GM18507 (cell line): ENCODE measurements at places on chromosomes 7 and 10.
A peak's percentile ranks its signal among the peaks of the same experiment; 100 is the strongest.

- DNase-seq: no peak
These were observed 6.3 kb downstream of the CXCL12 start for GRCh38 chr10:44378626-44379025.

- DNase-seq: peak; percentile 38
These were observed 30.4 kb upstream of the PPIF start for GRCh38 chr10:79316671-79317431.

DNA sequence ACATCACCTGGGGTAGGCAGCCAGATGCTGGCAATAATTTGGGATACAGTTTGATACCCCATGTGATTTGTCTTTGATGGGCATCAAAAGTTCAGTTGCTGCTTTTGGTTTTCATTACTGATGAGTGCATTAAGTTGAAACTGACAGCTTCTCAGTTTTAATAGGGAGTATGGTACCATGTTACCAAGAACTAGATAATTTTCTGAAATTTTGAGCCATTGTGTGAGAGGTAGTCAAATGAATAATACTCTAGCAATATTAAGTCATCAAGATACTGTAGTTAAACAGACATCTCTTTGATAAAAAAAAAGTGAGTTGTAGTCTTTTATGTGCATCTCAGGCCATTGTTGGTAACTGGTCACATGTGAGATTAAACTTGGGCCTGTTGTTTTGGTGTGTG lies 71.5 kb downstream of the ST7 start:
- DNase-seq: no peak

DNA sequence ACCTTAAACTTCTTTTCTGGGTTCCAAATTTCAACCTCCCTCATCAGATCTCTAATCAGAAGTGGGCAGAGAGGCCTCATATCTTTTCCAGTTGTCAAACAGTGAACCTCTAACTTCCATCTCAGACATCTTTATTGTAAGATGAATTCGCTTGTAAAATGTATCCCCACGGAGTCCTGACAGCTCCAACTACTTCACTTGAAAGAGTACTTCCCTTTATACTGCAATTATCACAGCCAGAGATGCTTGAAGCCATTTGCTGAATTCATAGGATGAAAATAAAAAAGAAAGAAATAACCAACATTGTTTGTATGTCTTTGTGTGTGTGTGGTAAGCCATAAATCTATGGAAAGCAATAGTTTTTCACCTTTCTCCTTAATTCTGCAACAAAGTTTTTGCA lies 175.2 kb downstream of the GRM3 start:
- no peak for DNase-seq

DNA sequence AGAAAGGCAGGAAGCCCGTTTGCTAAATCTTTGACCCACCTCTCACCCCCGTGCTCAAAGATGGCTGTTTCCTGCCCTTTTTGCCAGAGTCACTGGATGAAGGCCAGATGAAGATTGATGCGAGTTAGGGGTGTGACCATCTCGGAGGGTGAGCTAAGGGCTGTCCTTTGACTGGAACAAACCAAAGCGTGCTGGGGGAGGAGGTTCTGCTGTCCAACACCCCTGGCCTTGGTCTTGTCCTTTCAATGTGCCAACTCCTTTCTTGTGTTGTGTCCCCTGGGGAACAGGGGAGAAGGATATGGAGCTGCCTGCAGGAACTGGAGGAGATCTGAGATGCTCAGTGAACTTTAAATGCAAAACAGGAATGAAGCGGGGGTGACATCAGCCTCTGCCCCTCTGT lies 90.3 kb upstream of the ADAM12 start:
- no peak for DNase-seq

DNA sequence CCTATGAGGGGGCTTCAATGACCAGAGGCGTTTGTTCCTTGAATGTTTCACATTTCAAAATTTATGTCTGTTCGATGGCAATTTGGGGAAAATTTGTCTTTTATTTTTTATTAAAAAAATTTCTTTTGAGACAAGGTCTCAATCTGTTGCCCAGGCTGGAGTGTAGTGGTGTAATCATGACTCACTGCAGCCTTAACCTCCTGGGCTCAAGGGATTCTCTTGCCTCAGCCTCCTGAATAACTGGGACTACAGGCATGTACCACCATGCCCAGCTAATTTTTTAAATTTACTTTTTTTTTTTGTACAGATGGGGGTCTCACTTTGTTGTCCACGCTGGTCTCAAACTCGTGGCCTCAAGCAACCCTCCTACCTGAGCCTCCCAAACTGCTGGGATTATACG lies 39.7 kb downstream of the OTUD1 start:
- no peak for DNase-seq

DNA sequence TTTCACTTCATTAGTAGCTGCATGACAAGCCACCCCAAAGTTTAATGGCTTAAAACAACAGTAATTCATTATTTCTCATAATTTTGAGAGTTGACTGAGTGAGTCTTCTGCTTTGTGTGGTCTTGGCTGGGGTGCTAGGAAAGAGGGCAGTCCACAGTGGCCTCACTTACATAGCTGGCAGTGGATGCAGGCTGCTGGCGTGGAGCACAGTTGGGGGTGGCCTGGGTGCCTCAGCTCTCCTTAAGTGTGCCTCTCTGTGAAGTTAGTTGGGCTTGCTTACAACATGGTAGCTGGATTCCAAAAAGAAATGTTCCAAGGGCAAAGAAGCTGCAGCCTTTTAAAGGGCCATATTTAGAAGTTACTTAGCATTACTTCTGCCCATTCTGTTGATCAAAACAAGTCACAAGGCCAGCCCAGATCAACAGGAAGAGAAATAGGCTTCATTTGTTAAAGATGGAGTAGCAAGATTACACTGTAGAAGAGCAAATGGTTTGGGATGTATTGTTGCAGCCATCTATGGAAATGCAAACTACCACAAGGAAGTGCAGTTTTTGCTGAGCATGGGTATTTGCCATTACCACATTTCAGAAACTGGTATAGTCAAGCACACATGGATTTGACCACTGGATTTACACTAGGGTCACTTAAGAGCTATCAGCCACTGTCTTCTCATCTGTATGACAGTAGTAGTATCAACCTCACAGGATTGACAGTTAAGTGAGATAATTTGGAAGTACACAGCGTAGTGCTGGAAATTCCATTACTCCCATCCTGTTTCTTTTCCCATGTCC lies 33.6 kb downstream of the ZEB1 start:
- DNase-seq: no peak

GRCh38 chr7:149427096-149427680 lies 33.7 kb downstream of the ZNF777 start:
- DNase-seq: no peak

DNA sequence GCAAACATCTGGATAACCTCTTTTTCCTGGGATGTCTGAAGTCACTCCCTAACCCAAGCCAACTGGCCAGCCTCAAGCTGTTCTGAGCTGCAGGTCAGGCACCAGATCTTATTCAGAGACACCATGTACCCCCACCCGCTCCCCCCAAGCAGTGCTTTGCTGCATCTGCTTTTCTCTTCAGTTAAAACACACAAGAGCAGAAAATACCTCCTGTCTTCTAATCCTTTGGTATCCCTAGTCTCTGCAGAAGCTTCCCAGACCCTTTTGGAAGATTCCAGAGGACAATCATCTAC lies 3.0 kb downstream of the ZNF488 start:
- DNase-seq: no peak

GRCh38 chr7:8063706-8064297 lies 95.2 kb downstream of the GLCCI1 start:
- no peak for DNase-seq

- DNase-seq: no peak
These were observed 16.1 kb upstream of the PIK3CG start for GRCh38 chr7:106848851-106849442.

GRCh38 chr7:103765901-103766300 lies 223.6 kb downstream of the RELN start:
- DNase-seq: no peak

DNA sequence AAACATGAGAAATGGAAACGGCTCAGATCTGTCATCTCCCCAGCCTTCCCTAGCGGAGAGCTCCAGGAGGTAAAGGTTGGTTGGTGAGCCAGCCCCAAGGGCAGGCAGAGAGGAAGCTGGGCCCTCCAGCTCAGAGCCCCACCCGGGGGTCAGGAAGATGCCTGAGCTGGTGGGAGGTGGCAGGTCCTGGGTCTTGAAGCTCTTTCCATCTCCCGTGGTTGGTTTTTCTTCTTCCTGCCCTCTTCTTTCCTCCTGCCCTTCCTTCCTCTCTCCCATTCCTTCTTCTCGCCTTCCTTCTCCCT lies 384.2 kb upstream of the FOXK1 start:
- DNase-seq: no peak

DNA sequence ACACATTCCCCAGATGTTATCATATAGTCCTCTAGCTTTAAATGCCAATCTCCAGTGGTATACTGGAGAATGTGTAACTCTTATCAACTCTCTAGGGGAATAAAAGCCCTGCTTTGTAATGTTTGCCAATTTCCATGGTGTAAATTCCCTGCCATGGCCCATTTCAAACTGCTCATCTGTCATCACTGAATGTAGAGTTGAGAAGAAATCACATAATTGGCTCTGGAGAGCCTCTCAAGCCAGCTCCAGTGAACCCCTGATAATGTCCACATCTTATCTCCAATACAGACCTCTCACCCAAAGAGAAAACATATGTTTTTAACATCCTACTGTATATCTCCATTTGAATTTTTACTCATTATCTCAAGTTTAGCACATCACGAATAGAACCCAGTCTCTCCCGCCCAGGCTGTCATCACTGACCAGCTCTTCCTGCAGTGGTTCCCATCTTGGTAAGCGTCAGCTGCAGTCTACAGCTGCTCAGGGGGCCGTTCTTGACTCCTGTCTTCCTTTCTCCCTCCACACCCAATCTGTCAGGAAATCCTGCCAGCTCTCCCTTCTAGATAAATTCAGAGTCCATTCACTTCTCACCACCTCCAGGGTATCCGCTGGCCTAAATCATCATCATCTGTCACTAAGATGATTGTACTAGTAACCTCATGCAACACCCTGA lies 332.4 kb downstream of the FRMD4A start:
- DNase-seq: no peak

DNA sequence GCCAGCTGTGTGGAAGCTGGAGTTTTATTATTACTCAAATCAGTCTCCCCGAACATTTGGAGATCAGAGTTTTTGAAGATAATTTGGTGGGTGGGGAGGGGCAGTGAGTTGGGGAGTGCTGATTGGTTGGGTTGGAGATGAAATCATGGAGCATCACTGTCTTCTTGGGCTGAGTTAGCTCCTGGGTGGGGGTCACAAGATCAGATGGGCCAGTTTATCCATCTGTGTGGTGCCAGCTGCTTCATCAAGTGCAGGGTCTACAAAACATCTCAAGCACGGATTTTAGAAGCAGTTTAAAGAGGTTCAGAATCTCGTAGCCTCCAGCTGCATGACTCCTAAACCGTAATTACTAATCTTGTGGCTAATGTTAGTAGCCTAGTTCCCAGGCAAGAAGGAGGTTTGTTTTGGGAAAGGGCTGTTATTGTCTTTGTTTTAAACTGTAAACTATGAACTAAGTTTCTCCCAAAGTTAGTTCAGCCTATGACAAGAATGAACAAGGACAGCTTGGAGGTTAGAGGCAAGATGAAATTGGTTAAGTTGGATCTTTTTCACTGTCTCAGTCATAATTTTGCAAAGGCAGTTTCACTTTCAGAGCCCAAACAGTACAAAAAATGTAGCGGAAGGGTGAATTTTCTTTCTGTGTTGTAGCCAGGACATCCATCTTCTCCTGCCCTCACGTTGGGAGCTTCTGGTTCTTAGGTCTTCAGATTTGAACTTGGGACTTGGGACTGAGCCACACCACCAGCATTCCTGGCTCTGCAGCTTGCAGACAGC lies 43.1 kb downstream of the KLF6 start:
- no peak for DNase-seq

- no peak for DNase-seq
These were observed 9.3 kb downstream of the ARHGAP22 start for GRCh38 chr10:48595539-48595932.

GRCh38 chr7:114255404-114255841 lies 159.2 kb upstream of the FOXP2 start:
- no peak for DNase-seq

DNA sequence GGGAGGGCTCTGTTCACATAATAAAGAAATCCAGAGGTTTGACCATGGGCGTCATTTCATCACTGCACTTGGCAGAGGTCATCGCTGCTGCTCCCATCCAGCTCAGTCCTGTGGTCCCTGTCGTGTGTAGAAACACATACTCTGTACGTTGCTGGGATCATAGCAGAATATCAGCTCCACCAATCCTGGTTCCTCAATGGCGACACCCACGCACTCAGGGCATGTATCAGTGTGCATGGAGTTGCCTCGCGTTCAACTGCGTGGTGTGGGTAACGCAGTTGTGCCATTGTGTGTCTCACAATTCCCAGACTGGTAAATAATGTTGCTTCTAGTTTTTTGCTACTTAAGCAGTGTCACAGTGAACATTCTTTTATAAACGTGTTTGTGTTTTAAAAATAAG lies 111.1 kb downstream of the LHPP start:
- no peak for DNase-seq

GRCh38 chr10:71074176-71074755 lies 138.1 kb upstream of the UNC5B start:
- no peak for DNase-seq

GRCh38 chr10:120600871-120601649 lies 144.0 kb downstream of the PLPP4 start:
- DNase-seq: no peak

- no peak for DNase-seq
These were observed 73.2 kb downstream of the POT1 start for GRCh38 chr7:124856299-124856888.

- no peak for DNase-seq
These were observed 36.6 kb downstream of the RASGEF1A start for GRCh38 chr10:43230101-43230908.

GRCh38 chr7:82078807-82079206 lies 309.0 kb upstream of the HGF start:
- no peak for DNase-seq

- no peak for DNase-seq
These were observed 492.4 kb upstream of the SORCS1 start for GRCh38 chr10:107656932-107657331.

GRCh38 chr10:10642189-10642588 lies 375.5 kb upstream of the CELF2 start:
- DNase-seq: no peak

DNA sequence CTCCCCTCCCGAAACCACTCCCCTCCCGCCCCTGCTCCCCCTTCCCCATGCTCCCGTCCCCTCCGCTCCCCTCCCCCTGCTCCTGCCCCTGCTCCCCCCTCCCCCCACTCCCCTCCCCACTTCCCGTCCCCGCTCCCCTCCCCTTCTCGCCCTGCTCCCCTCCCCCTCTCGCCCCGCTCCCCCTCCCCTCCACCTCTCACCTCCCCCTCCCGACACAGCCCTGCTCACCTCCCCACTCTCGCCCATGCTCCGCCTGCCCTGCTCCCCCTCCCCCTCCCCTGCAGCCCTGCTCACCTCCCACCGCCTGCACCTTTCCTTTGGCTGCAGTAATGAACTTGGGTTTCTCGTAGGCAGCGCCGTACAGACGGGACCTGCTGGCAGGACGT lies 49.9 kb upstream of the NKX6-2 start:
- no peak for DNase-seq
